Tongue (tissue), 3 donors: ENCODE measurements at places on chromosomes 3 and 15.

GRCh38 chr3:175312791-175313190 lies 453.7 kb downstream of the NAALADL2 start:
- DNase-seq, result no peak

DNA sequence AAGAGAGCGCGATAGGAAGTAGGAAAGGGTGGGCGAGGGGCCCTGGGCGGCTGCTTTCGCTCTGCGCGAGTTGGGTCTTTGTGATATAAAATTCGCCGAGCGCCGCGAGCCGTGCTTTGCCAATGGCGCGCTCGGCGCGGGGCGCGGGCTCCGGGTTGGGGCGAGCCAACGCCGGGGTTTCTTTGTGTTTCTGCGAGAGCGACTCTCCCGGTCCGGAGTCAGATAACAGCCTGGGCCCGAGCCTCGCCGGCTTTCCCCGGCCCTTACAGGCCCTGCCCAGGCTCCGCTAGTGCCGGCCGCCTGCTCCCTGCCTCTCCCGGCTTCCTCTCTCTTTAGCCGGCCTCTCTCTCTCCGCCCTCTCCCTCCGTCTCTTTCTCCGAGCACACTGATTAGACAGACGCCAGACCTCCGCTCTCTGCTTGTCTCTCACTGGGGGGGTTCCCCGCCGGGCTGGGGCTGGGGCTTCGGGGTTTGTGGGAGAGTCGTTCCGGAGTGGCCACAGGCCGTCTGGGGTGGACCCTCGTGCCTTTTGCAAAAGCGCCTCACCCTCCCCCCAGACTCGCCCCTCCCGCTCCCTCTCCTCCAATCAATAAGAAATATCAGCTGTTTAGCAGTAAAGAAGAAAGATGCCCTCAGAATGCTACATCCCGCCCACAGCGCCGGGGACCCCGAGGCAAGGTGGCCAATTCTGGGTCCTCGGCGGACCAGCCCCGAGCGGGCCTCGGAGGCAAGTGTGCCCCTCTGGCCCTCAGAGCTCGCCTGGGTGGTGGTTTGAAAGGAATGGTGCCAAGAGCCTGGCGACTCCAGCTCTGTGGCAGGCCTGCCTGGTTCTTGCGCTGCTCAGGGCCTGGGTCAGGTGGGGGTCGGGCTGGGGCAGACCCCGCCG lies 2.9 kb downstream of the NR2F2 start:
- DNase-seq, result peak; percentile 54

- DNase-seq, result no peak
These were observed 142.2 kb upstream of the MRPS22 start for GRCh38 chr3:139201446-139202225.

DNA sequence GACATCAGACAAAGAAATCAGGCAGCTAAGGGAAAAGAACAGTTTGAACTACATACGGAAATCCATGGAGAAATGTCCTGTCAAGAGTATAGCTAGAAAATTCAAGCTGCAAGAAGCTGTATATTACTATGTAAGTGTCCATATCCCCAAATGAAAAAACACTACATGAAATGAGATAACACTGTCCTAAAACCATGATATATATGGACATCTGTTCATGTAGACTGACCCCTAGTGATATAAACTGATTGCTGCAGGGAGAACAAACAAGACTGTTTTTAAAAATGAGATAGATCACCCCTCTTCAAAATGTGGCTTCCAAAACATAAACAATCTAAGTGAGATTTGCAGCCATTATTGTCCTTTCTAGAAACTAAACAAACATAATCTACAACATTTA lies 985.6 kb downstream of the EPHA3 start:
- peak; percentile 30 for DNase-seq

DNA sequence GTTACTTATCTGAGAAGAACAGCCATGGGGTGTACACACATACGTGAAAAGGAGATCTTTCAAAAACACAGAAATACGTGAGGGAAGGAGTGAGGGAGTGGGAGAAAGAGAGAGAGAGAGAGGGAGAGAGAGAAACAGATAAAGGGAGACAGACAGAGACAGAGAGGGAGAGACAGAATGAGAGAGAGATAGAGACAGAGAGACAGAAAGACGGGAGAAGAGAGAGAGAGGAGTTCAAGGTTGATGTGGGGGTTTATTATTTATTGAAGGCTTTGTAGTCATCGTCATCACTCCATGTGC lies 64.0 kb downstream of the CHST2 start:
- DNase-seq, result no peak

DNA sequence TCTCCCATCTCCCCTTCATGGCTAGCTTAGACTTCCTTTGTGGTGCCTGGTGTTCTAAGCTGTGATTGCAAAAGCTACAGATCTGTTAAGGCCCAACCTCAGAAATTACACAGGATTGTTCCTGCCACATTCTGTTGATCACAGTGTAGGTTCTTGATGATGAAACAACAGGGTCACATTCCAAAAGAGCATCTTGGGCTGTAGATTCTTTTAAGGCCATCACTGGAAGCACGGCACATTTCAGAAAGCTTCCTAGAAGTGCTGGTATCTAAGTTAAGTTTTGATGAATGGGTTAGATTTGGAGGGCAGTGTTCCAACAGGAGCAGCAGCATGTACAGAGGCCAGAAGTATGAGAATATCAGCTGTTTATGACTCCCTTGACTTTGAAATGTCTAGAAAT lies 107.5 kb upstream of the SKOR1 start:
- peak; percentile 13 for DNase-seq

GRCh38 chr3:149472030-149472797 lies 2.3 kb upstream of the TM4SF4 start:
- DNase-seq, result peak; percentile 86

DNA sequence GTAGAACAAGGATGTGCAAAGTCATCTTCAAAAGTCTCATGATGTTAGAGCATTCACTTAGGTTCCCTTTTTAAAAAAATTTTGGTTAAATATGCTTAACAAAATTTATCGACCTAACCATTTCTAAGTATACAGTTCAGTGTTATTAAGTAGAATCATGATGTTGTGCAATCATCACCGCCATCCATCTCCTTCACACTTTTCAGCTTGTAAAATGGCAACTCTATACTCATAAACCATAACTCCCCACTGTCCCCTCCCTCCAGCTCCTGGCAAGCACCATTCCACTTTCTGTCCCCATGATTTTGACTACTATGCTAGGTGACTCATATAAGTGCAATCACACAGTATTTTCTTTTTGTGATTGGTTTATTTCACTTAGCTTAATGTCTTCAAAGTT lies 895.0 kb downstream of the TBL1XR1 start:
- no peak for DNase-seq

DNA sequence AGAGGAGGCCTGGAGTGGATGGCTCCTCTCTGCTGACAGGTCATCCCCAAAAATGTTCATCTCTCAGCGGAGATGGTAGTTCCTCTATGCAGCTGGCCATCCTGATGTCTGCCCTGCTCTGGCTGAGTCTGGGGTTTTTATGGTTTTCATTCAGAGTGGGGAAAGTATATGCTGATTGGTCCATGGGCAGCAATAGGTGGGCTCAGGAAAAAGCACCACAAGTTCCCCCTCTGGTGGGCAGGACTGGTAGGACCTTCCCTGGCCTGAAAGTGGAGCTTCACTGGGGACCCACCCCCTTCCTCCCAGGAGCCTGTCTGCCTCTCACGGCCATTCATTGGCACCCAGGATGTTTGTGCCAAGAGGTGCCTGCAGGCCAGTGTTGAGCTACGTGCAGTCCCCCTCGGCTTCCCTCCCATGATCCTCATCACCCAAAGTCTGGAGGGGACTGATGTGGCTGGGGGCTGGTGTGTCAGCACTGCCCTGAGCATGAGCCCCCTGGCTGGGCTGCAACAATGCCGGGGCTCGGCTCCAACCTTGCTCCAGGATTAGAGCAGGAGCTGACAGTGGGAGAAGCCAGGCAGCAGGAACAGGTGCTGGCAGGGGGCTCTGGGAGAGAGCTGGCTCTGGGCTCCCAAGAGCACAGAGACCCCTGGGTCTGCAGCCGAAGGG lies 13.1 kb upstream of the BLOC1S6 start:
- no peak for DNase-seq

DNA sequence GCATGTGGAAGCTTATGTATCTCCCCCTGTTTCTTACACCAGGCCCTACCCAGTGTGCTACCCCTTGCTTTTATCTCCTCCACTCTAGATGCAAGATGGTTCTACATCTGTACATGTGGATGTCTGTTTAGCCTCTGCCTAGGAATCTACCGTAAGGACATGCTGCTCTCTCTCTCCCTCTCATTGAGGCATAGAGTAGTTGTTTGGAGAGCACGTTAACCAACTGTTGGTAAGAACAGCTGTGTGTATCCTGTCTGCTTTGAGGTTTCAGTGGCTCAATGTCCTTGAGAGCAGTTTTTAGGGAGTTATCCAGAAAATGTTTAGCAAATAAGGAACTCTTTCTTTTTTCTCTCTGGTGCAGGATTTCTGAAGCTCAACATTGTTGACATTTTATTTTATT lies 152.8 kb downstream of the DNAJB8 start:
- DNase-seq, result peak; percentile 39
